ENCODE measurements at places on chromosomes 2 and 18. TPM values are rescaled to one million over a fixed set of nuclear protein-coding genes. Genes with fewer than 3 reads are reported as not detected.

- peaks cover 5% of the 10 kb centered on the region for H3K27me3 ChIP-seq
- H3K36me3 ChIP-seq, result no peaks in the 10 kb centered on the region
- H3K27ac ChIP-seq, result no peak overlapping the region
- no peak for DNase-seq
These were observed 70.2 kb upstream of the DAPL1 start for GRCh38 chr2:158724803-158725381.

DNA sequence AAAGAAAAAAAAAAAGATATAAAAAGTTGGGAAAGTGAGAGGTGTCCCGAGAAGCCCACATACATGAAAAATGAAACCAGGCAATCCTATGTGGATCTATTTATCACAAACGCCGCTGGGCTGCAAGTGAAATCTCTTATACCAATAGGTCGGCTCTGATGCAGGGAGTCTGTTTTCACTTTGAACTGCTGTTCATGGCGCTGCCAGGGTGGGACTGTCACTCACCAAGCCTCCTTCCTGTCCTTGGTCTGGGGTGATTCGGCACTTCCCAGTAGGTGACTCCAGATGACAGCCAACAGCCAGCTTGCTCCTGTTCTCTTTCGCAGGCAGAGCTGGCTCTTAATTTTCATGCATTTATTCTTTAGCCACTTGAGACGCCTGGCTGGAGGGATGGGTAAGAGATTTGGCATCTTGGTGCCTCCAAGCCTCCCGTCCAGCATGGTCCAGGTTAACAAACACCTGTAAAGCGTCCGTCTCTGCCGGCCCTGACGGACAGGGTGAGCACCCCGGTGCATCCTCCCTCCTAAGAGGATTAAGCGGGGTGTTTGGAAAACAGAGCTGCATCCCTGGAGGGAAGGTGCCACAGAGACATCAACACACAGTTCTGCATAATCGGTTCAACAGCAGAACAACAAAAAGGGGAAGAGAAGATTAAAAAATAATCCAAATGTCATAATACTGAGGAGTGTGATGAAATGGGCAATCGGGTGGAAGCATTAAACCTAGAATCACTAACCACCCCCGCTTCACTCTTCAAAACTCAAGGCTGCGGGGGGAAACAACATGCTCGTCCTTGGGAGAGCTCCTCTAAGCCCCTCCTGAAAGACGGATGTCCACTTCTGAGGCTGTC, 58.7 kb downstream of the STEAP3 start:
- H3K27ac ChIP-seq, result no peak overlapping the region
- no peak for DNase-seq
- no peaks in the 10 kb centered on the region for H3K4me1 ChIP-seq
- H3K27me3 ChIP-seq, result no peaks in the 10 kb centered on the region
- H3K4me3 ChIP-seq, result no peak overlapping the region

The CTAGE1 gene
- not detected for total RNA-seq

The SLC14A1 gene
- total RNA-seq, result 4.1 TPM
